ENCODE measurements at places on chromosomes 6 and 20.

DNA sequence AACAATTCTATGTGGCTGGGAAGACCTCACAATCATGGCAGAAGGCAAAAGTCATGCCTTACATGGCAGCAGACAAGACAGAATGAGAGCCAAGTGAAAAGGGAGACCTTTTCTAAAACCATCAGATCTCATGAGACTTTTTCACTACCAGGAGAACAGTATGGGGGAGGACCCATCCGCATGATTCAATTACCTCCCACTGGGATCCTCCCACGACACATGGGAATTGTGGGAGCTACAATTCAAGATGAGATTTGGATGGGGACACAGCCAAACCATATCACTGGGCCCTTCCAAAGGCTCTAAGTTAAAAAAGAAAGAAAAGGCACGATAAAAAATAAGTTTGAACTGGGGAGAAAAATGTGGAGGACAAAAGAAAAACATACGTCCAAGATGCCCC lies 406.9 kb upstream of the CDH4 start:
- DNase-seq, result no peak

- no peak for DNase-seq
Measured at GRCh38 chr20:34583544-34583943, 25.0 kb downstream of the MAP1LC3A start.

DNA sequence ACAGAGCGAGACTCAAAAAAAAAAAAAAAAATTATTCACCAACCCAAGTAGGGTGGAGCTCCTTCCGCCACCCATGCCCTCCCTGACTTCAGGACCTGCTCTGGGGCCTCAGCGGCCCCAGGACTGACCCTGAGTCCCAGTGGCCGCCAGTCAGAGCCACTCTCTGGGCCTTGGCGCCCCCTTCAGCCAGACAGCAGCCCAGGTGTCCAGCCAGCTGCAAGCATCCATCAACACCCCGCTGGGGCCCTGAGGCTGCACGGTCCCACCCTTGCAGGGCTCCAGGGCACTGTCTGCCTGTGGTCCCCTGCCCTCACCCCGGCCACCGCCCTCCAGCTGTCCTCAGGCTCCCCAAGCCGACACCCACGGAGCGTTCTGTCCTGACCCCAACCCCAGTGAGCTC lies 11.4 kb upstream of the KCNQ2 start:
- no peak for DNase-seq

- DNase-seq, result no peak
Measured at GRCh38 chr20:51529081-51529681, 13.3 kb downstream of the NFATC2 start.

DNA sequence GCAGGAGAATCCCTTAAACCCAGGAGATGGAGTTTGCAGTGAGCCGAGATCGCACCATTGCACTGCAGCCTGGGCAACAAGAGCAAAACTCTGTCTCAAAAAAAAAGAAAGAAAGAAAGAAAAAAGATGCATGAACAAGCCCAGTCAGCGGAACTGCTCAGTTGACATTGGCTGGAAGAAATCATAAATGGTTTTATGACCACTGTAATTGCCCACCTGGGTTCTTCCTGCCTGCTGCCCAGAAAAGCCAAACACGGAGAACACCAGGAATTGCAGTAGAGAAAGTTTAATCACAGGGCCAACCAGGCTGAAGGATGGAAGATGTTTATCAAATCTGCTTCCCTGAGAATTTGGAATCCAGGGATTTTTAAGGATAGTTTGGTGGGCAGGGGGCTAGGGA lies 22.7 kb downstream of the BAK1 start:
- no peak for DNase-seq

GRCh38 chr6:56386717-56387116 lies 139.3 kb upstream of the COL21A1 start:
- DNase-seq, result no peak

GRCh38 chr6:149084026-149084425 lies 233.5 kb upstream of the TAB2 start:
- no peak for DNase-seq

DNA sequence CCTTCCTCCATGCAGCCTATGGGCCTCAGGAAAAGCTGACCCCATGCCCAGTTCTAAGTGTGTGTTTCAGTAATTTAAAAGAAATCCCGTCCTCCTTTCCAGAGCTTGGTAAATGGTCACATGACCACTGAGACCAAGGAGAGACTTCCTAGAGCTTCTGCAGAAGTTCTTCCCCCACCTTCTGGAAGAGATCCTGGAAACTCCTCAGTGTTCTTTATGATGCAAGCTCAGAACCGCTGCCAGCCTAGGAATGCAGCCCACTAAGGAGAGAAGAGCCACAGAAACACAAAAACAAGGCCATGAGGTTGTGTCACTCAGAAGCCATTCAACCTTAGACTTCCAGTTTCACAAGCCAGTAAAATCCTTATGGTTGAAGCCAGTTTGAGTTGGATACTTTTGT lies 348.4 kb downstream of the TPBG start:
- no peak for DNase-seq

All from activated CD8-positive, alpha-beta memory T cell treated with anti-CD3 and anti-CD28 coated beads for 1 hour (primary cell).